ENCODE measurements at places on chromosomes 4 and X.
A peak's percentile ranks its signal among the peaks of the same experiment; 100 is the strongest.

- no peak for DNase-seq
Measured at GRCh38 chr4:70057651-70058050, 7.4 kb downstream of the HTN1 start.

- no peak for DNase-seq
Measured at GRCh38 chrX:124018023-124018422, 56.5 kb downstream of the STAG2 start.

- peak; percentile 42 for DNase-seq
Measured at GRCh38 chr4:183637461-183637860, 21.5 kb downstream of the RWDD4 start.

DNA sequence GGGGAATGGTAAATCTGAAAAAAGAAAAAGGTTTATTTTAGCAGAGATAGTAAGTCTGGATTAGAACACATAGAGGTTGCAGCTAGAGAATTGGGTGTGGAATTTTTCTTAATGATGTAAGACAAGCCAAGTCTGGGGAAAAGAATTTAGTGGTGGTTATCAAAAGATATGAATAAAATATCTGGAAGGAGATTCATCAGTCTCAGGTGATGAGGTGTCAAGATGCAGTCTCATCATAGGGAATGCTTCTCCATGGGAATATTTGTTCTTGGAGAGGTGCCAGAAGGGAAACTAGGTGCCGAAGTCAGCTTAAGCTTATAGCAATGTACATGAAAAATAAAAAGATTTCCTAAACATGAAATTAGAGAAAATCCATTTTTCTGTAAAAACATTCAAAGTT is 504.1 kb upstream of the NR3C2 start:
- DNase-seq: no peak

- peak; percentile 77 for DNase-seq
Measured at GRCh38 chr4:186726426-186727168, 2.9 kb upstream of the FAT1 start.

GRCh38 chrX:29090811-29091210 is 503.6 kb downstream of the IL1RAPL1 start:
- peak; percentile 2 for DNase-seq

DNA sequence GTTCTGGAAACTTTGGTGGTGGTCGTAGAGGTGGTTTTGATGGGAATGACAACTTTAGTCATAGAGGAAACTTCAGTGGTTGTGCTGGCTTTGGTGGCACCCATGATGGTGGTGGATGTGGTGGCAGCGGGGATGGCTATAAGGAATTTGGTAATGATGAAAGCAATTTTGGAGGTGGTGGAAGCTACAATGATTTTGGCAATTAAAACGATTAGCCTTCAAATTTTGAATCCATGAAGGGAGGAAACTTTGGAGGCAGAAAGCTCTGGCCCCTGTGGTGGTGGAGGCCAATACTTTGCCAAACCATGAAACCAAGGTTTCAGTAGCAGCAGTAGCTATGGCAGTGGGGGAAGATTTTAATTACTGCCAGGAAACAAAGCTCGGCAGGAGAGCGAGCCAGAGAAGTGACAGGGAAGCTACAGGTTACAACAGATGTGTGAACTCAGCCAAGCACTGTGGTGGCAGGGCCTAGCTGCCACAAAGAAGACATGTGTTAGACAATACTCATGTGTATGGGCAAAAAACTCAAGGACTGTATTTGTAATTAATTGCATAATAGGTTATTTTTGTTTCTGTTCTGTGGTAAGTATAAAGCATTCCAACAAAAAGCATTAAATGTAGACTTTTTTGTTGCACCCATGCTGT is 23.2 kb upstream of the SOD3 start:
- DNase-seq: no peak

- DNase-seq: no peak
Measured at GRCh38 chr4:86872135-86872534, 20.1 kb downstream of the C4orf36 start.

GRCh38 chr4:101102114-101102742 is 245.1 kb downstream of the PPP3CA start:
- DNase-seq: no peak

DNA sequence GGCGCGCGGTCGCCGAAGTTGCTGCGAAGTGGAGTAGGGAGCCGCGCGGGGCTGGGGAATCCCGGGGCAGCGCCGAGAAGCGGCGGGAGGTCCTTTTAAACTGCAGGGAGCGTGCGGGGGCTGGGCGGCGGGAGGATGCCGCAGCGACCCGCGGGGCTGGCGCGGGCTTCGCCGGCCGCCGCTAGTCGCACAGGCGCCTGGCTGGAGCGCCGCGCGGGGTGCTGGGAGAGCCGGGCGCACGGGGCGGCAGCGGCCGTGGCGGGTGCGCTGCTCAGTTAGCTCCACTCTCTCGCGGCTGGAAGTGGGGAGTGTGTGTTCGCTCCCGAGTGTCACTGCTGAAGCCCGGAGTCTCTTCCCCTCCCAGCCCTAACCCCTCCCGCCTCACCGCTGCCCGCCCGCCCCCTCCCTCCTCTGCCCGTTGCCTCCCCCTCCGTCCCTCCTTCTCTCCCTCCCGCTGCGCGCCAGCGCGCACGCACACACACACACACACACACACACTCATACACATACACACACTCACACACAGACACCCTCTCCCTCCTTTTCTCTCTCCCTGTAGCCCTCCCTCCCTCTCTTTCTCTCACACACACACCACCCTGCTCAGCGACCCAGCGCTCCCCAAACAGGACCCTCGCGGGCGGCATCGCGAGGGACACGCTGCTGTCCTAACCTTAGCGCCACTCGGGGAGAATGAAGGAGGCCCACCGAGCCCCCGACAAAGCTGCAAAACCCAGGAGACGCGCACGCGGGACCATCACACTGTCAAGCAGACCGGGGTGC is at the start of gene NDNF:
Gene NDNF (minus strand): TSS at position 312 of the 780 bp plus-strand sequence. CDS start 26,698 bp downstream, outside the sequence.
- DNase-seq: peak; percentile 12

DNA sequence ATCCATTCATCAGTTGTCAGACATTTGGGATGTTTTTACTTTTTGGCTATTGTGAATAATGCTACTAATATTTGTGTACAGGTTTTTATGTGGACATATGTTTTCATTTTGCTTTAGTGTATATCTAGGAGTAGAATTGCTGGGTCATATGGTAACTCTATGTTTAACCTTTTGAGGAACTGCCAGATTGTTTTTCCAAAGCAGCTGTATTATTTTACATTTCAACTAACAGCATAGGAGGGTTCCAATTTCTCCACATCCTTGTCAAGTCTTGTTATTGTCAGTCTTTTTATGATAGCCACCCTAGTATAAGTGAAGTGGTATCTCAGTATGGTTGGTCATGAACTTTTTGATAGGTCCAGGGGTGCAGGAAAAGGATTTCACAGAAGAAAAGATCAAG is 114.5 kb upstream of the FAM9C start:
- DNase-seq: no peak

GRCh38 chr4:106495476-106495875 is 126.9 kb upstream of the GIMD1 start:
- DNase-seq: no peak

- DNase-seq: no peak
Measured at GRCh38 chr4:86106475-86106874, 253.4 kb downstream of the MAPK10 start.

DNA sequence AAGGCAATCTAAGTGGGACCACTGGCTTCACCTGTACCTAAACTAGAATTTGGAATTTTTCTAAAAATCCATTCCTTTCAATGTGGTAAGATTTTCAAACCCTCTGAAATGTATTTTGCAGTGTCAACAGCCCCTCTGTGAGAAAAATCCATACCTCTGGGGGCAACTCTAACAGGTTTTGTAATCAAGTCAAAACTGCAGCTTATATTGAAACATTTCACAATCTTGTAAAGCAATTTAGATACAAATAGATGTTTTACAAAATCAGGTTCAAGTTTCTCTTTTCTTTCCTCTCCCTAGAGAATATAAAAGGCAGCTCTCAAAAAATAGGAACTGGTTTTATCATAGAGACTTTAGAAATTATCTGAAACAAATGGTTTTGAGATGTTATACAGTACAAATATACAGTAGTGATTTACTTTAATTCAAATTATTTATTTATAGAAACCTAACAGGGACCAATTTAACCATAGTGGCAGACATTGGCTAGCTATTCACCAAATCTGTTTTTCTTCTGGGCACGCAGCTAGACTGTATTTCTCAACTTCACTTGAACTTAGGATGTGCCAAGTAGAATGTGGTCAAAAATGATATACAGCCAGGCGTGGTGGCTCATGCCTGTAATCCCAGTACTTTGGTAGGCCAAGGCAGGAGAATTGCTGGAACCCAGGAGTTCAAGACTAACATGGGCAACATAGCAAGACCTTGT is 36.3 kb upstream of the SPINK2 start:
- DNase-seq: no peak

GRCh38 chrX:41338436-41338835 is 4.5 kb downstream of the DDX3X start:
- DNase-seq: no peak

DNA sequence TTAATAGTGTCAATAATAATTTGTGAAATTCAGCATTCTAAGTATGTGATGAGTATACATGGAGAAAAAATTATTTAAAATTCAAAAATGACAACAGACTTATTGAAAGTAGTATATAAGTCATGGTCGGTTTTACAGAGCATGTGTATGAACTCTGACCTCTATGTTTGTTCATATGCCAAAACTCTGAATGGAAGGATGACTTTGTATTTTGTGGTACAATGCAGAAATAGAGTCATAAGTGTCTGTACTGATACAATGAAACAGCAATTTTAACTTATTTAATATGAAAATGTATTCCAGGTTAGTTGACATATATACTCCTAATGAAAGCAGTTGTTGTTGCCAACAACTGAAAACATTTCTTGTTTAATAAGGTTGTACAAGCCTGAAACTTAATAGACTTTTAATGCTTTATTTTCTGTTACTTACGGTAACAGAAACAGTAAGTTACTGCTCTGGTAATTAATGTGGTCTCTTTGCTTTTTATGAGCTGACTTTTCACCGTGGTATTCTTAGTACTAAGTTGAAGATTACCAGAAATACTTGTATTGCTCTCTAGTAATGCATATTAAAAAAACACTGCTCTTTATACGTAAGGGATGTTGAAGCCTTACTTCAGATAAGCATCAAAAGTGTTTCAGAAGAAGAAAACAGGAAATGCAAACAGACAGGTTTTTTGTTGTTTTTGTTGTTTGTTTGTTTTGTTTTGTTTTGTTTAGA is 1.9 kb downstream of the UBE2K start:
- peak; percentile 15 for DNase-seq

DNA sequence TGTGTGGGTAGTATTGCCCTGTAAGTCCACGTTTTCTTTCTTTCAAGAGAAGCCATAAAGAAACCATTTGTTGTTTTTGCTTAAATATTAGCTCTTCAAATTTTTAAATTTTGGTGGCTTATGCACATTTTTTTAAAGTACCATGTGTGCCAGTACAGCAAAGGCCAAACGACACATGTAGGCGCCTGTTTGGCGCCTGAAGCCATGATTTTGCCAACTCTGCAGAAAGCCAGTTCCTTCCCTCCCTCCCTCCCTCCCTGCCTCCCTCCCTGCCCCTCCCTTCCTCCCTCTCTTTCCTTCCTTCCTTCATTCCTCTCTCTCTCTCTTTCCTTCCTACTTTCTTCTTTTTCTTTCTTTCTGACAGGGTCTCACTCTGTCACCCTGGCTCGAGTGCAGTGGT is 65.9 kb upstream of the LIMCH1 start:
- no peak for DNase-seq

- no peak for DNase-seq
Measured at GRCh38 chr4:150004481-150004880, 73.8 kb upstream of the DCLK2 start.

- DNase-seq: no peak
Measured at GRCh38 chr4:120703908-120704307, 218.6 kb downstream of the PRDM5 start.

GRCh38 chr4:123485601-123486000 is 89.0 kb downstream of the SPRY1 start:
- no peak for DNase-seq
